Lower leg skin (tissue), 4 donors: ENCODE measurements at places on chromosomes 5 and 9.

GRCh38 chr5:173736923-173737412 is 120.5 kb upstream of the BOD1 start:
- DNase-seq: no peak

- peak; percentile 89 for DNase-seq
Observed at GRCh38 chr9:127976498-127976897, 4.3 kb downstream of the EEIG1 start.

GRCh38 chr5:52771343-52772039 is 16.2 kb upstream of the ITGA1 start:
- DNase-seq: no peak

GRCh38 chr5:145161391-145161790 is 673.8 kb downstream of the PRELID2 start:
- no peak for DNase-seq

DNA sequence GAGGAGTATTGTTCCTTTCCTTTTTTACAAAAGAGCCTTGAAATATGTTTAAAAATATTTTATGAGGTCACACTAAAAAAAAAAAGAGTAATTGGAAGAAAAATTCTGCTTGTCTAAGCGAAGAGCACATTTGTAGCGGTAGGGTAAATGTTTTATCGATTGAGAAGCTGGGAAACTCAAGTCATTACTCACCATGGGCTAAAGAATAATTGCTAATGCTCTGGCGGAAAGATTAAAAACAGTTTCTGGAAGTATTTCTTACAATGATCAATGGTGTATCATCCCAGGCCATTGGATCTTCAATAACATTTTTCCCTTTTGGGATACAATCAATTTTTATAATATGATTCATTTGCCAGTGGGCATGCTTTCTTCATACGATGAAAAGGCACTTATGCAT is 450.0 kb downstream of the RASEF start:
- DNase-seq: no peak

DNA sequence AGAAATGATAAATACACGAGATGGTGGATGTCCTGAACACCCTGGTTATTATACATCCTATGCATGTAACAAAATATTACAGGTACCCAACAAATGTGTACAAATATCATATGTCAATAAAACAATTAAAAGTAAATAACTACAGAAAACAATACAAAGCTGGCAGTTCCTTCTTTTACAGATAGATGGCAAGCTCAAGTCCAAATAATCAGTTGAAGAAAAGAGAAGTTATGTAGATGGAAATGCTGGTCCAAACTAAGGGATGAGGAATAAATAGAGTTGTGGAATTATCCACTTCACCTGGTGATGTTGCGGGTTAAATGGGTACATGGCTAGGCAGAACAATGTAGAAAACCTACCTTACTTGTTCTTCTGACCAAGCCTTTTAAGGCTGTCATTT is 79.4 kb downstream of the PALM2AKAP2 start:
- DNase-seq: no peak

DNA sequence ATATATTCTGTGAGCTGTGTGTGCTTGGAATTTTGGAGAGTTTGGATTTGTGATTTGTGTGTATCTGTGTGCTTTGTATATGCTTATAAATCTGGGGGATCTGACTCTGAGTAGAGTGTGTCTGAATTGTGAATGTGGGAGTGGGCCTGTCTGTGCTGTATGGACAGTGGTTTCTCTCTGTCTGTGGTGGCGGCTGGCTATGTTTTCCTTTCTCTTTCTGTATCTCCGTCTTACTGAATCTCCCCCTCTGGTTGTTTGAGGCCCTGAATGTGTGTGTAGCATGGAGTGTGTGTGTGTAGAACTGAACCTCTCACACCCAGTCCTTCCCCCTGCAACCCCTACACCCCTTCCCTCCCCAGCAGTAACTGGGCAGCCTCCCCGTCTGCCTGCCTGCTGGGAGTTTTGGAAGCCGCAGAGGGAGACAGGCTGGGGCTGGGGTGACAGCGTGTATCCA is 4.7 kb downstream of the CXXC5 start:
- DNase-seq: no peak

- DNase-seq: no peak
Observed at GRCh38 chr9:15293804-15294316, 13.2 kb downstream of the TTC39B start.

DNA sequence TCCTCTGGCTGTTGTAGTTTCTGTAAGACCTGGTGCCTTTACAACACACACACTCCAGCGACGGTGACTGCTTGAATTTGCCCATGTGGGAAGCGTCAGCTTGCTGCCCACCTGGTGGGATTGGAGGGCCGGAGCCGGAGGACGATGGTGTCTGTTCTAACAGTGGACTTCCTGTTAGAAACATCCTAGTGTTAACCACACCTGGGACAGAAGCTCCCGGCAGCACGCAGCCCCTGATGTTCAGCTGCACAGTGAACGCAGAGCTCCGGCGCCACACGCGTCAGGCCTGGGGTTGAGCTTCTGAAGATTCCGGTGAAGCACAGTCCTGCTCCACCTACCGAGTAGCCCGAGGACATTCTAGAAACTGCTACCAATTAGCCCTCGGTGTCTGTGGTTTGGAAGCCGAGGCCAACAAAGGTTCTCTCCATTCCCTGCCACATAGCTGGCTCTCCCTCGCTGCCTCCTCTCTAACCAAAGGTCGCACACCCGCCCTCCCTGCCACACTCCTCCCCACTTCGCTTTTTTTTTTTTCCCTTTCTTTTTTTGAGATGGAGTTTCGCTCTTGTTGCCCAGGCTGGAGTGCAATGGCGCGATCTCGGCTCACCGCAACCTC is 14.4 kb downstream of the PMPCA start:
- no peak for DNase-seq

DNA sequence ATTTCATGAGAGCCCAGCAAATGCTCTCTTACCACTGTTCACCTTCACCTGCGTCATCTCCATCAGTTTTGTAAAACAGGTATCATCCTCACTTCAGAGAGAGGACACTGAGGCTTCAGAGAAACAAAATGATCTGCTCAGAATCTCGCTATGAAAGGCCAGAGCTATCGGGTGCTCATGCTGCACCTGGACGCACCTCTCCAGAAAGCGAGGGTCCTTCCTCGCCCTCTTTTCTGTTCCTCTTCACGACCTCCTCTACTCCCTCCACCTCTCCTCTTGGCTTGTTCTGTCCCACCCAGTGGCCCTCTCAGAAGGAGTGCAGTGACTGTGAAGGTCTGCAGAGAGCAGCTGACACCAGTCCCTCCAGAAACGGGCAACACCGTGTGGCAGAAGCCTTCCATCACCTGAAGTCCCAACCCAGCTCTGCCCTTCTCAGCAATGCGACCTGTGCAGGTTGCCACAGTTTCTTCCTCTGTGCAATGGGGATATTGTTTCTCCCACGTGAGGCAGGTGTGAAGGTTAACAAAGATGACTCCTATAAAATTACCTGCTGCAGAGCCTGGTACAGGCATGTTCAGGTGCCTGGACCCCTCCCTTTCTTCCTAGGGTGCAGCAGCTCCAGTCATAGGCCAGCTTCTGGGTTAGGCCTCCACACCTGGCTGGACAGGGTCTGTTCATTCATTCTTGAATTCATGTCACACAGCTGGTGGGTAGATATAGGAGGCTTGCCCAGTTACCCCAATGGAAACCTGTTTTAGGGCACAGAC is 45.3 kb upstream of the ANGPTL2 start:
- no peak for DNase-seq

- DNase-seq: no peak
Observed at GRCh38 chr9:269081-269711, 54.5 kb downstream of the DOCK8 start.

DNA sequence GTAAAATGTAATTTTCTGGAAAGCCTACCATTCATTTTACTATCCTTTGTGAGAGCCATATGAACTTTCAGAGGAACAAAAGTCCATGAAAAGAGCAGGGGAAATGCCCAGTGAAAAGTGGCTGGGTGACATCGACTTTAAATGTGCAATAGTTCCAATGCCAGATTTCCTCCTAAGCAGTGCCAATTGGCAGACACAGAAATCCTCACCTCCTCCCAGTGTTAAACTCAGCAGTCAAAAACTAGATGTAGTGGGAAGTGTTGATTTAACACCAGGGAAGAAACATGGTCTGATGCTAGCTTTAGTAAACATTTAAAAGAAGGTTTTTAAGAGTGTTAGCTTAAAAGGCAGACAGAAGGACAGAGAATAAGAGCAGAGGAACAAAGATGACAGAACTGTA is 2055.2 kb downstream of the MAT2B start:
- no peak for DNase-seq

DNA sequence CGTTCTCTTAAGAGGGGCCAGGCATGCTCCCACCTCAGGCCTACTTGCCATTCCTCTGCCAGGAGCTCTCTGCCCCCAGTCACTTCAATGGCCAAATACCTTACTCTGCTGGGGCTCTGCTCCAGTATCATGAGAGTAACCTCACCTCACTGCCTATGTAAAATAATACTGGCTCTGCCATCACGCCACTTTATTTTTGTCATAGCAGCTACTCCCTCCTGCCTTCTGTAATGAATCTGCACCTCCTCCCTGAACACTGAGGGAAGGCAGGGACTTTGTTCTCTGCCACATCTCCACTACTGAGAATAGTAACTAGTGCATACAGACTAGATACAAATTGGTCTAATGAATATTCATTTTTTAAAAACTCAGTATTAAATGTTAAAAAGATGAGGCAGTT is 33.8 kb downstream of the MACROH2A1 start:
- DNase-seq: no peak

- no peak for DNase-seq
Observed at GRCh38 chr9:18910916-18911315, 122.1 kb downstream of the SAXO1 start.

- no peak for DNase-seq
Observed at GRCh38 chr5:113507601-113508000, 5.9 kb upstream of the YTHDC2 start.

GRCh38 chr9:97802276-97802675 is 50.8 kb upstream of the FOXE1 start:
- no peak for DNase-seq

DNA sequence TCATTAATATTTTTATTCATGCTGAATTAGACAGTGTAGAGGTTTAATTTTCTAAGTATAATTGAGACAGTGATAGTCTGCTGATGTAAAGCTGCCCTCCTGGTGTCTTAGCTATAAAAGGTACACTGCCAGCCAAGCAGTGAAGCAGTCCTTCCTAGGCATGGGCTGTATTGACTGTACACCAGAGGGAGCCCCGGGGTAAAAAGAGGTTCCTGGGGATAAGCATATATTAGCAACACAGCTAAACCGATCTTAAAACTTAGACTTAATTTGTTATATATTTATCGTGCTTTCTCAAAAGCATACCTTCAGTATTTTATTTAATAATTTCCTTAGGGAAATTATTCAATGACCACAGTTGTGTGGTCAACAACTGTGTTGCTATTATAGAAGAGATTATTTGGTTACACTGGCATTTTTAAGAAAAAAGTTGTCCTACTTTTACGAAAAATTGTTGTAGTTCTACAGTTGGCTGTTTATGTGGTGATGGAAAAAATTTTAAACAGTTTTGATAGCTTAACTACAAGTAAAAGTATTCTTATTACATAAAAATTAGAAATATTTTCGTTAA is 68.8 kb downstream of the ELL2 start:
- no peak for DNase-seq

DNA sequence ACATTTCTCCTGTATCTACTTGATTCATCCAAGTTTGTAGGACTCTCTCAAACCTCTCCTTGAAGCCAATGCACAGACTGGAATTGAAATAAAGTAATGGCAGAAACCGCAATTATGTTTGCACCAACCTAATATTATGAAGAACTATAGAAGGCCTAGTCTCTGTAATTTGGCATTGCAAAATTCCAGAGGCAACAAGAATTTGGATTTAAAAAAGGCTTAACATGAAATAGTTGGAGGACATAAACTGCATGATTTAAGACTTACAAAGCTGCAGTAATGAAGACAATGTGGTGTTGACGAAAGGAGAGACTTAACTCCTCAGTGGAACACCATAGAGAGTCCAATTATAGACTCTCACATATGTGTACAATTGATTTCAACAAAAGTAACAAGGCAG is 117.8 kb upstream of the MINAR2 start:
- no peak for DNase-seq

GRCh38 chr9:115627511-115627910 is 509.6 kb upstream of the TNC start:
- DNase-seq: no peak

DNA sequence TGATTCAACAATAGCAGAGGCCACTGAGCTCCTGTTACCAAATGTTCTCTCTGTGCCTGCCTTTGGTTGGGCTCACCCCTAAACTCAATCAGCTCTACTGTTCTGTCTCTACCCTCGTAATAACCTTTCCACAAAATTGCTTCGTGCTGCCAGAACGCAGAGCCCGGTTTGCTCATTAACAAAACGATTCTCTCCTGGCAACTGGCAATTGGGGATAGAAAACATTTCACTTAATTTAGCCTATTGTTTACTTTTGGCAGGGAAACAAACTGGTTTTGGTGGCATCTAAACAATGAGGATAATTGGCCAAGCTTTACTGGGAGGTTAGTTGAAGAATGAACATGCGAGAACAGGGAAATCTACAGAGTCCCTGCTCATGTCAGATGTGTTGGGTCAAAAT is 56.6 kb downstream of the SLC28A3 start:
- no peak for DNase-seq

DNA sequence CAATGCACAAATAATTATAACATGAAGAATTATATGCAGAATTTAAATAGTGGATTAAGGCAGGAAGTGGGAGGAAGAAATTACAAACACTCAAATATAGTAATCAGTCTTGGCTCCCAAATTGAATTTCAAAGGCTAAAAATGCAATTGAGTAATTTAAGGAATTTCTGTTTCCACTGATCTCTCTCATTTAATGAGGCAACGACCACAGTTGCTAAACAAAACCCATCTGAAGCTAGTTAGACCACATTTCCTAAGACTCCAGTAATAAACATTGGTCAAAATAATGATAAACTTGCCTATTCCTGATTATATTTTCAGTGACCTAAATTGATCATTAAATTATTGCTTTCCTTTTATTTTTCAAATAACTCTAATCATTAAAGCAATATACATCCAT is 174.3 kb upstream of the GRIN3A start:
- DNase-seq: no peak

- no peak for DNase-seq
Observed at GRCh38 chr9:106920701-106921283, 57.8 kb downstream of the ZNF462 start.

DNA sequence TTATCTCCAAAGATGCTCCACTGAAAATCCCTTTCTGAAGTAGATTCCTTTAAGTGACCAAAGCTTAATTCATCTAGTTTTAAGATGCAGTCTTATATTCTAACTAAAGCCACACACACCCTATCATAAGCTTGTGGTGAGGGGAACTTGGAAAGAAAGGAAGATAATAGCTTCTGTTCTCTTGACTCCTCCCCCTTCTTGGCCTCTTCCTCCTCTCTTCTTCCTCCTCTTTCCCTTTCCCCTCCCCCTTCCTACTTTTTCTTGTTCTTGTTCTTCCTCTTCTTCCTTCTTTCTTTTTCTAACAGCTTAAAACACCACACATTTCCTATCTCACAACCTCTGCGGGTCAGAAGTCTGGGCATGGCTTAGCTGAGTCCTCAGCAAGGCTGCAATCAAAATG is 23.5 kb downstream of the IL7R start:
- DNase-seq: no peak

GRCh38 chr5:69006030-69006429 is 87.8 kb upstream of the SLC30A5 start:
- no peak for DNase-seq

GRCh38 chr9:114789006-114789405 is 16.8 kb downstream of the TNFSF15 start:
- no peak for DNase-seq

- DNase-seq: no peak
Observed at GRCh38 chr5:6039111-6039510, 339.2 kb downstream of the MED10 start.
